ENCODE measurements at places on chromosomes 1 and 21. TPM values are rescaled to one million over a fixed set of nuclear protein-coding genes. Genes with fewer than 3 reads are reported as not detected.

GPR153 gene
- total RNA-seq: 4.8 TPM

SYPL2 gene
- 25.3 TPM for total RNA-seq

S100A2 gene
- total RNA-seq: 2.7 TPM

CA14 gene
- 3.1 TPM for total RNA-seq

MSH4 gene
- 0.25 TPM for total RNA-seq

ADCY10 gene
- 0.22 TPM for total RNA-seq

TNFAIP8L2 gene
- total RNA-seq: 0.88 TPM

CRYBG2 gene
- not detected for total RNA-seq

RAB3B gene
- total RNA-seq: not detected

PLA2G2C gene
- not detected for total RNA-seq

AIM2 gene
- total RNA-seq: 0.41 TPM

DNA sequence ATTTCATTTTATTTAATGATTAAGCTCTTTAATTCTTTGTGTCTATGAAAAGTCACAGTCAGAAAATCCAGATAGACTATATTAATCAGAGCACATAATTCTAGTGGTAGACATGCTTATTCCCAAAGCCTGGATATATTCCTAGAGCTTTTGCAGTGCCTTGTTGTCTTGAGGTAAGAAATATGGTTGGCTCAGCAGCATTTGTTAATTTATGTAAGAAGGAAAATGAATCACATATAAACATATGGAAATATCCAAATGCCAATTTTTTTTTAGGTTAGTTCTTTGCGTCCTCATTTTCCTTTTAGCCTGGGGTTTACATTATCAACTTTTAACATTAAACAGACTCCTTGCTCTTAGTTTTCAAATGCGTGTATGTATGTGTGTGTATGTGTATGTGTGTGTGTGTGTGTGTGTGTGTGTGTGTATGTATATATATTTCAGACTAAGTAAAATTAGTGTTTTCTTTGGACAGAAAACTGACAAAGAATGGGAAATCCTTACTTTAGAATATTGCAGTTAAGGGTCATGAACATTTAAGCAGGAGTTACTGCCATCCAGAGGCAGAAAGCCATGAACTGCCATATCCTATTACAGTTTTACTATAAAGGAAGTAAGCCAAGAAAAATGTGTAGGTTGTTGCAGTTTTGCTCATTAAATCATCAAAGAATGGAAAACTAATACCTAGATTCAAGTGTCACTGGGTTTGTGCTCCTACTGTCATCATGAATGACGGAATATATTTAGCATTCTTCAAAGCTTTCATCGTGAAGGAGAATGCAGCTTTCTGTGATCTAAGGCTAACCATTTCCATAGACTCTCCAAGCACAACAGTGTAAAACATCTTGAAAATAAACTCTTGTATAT is 477.1 kb upstream of the NR5A2 start:
- H3K4me1 ChIP-seq: no peaks in the 10 kb centered on the region
- no peak for DNase-seq
- no peak overlapping the region for H3K27ac ChIP-seq
- H3K4me3 ChIP-seq: no peak overlapping the region
- H3K36me3 ChIP-seq: no peaks in the 10 kb centered on the region
- no peaks in the 10 kb centered on the region for H3K27me3 ChIP-seq

DNA sequence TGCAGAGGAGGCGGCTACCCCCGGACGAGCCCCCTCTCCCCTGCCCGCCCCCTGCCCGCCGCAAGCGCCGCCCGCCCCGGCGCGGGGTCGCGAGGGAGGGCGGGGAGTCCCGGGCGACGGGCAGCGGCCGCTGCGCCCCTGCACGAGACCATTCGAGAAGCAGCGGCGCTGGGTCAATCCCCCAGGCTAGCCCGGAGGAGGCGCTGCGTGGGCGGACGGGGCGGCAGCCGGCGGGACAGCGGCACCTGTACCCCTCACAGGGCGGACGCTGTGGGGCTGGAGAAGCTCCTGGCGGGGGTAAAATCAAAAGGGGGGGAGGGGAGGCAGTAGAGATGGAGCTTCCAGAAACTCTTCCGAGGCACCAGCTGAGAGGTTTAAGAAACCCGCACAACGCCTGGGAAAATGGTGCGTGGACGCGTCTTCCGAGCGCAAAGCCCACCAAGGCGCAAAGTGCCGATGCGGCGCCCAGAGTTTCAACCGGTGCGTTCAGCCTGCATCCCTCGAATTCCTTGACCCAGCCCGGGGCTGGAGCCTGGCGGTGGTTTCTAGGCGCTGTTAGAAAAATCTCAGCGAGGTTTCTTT is at the start of gene PLPPR5:
TSS of gene PLPPR5 (minus strand) at position 1 of the 582 bp plus-strand sequence. CDS start 190 bp downstream, outside the sequence.
- peak within 1 kb of the TSS; percentile 58 for H3K4me3 ChIP-seq
- H3K4me1 ChIP-seq: peaks cover 17% of the 10 kb centered on the region
- no peak within 1 kb of the TSS for H3K27ac ChIP-seq
- H3K27me3 ChIP-seq: peaks cover 94% of the 10 kb centered on the region

GRCh38 chr1:32128479-32128878 is 20.6 kb downstream of the KPNA6 start:
- peaks cover 7% of the 10 kb centered on the region for H3K36me3 ChIP-seq
- peaks cover 44% of the 10 kb centered on the region for H3K4me1 ChIP-seq
- H3K4me3 ChIP-seq: no peak overlapping the region

DNA sequence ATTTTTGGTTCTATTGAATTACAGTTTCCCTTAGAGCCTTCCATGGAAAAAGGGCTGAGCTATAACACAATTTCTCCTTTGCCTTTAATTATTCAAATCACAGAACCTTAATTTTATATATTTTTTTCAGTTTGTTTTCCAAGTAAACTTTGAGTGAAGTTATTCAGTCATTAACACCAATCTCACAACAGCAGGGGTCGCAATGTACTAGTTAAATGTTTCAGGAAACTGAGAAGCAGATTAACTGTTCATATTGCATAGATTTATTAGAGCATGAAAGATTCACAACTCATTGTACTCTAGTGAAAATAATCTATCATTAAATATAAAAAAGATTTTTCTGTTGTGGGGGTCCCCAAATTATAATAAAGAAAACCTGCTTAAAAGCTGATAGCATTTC is 64.1 kb downstream of the KIFAP3 start:
- no peak for DNase-seq
- no peaks in the 10 kb centered on the region for H3K4me1 ChIP-seq
- H3K36me3 ChIP-seq: peaks cover 27% of the 10 kb centered on the region
- no peak overlapping the region for H3K27ac ChIP-seq

DNA sequence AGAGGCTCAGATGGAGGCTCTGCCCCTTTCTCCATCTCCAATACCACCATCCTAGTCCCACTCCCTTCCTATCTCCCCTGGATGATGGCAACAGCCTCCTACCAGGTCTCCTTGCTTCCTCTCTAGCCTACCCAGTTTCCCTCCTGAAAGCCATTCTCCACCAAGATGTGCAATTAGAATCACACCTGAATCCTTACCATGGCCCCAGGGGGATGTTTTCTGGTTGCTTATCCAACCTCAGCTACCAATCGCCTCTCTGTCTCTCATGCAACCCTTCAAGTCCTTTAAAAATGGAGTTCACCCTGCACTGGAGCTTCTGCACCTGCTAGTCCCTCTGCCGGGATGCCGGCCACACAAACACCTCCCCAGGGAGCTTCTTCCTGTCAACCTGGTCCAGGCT is 2.9 kb downstream of the RCAN1 start:
- H3K27me3 ChIP-seq: no peaks in the 10 kb centered on the region
- no peak for DNase-seq
- peaks cover 59% of the 10 kb centered on the region for H3K4me1 ChIP-seq
- no peaks in the 10 kb centered on the region for H3K36me3 ChIP-seq

DNA sequence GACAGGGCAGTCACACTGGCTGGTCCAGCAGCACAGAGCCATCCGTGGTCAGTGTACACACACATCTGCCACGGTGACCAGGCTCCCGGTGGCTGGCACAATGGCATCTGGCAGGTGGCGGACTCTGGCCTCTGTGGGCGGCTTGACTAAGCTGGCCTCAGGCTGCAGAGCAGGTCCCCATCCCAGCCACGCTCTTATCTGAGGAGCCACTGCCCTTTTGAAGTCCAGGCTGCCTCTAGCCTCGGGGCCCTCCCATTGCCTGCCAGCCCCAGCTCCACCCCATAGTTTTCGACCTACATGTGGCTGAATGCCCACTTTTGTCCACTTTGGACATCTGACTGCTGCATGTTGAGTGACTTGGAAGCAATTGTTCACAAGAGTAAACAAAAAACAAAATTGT is 29.9 kb upstream of the EDN2 start:
- peaks cover 35% of the 10 kb centered on the region for H3K4me1 ChIP-seq
- peaks cover 18% of the 10 kb centered on the region for H3K36me3 ChIP-seq
- no peak overlapping the region for H3K27ac ChIP-seq
- no peaks in the 10 kb centered on the region for H3K27me3 ChIP-seq
- H3K4me3 ChIP-seq: no peak overlapping the region

GRCh38 chr1:207181847-207182246 is 77.8 kb downstream of the C4BPA start:
- no peaks in the 10 kb centered on the region for H3K36me3 ChIP-seq
- no peaks in the 10 kb centered on the region for H3K4me1 ChIP-seq
- no peak overlapping the region for H3K27ac ChIP-seq
- H3K4me3 ChIP-seq: no peak overlapping the region
- no peaks in the 10 kb centered on the region for H3K27me3 ChIP-seq

GRCh38 chr1:56584910-56585528 is 5.7 kb upstream of the PLPP3 start:
- H3K4me1 ChIP-seq: peaks cover 7% of the 10 kb centered on the region
- no peaks in the 10 kb centered on the region for H3K36me3 ChIP-seq
- H3K27ac ChIP-seq: no peak overlapping the region
- DNase-seq: no peak
- no peak overlapping the region for H3K4me3 ChIP-seq

- DNase-seq: no peak
- no peak overlapping the region for H3K4me3 ChIP-seq
- H3K36me3 ChIP-seq: no peaks in the 10 kb centered on the region
- H3K27me3 ChIP-seq: no peaks in the 10 kb centered on the region
Measured at GRCh38 chr21:43624339-43624738, 34.9 kb downstream of the HSF2BP start.

DNA sequence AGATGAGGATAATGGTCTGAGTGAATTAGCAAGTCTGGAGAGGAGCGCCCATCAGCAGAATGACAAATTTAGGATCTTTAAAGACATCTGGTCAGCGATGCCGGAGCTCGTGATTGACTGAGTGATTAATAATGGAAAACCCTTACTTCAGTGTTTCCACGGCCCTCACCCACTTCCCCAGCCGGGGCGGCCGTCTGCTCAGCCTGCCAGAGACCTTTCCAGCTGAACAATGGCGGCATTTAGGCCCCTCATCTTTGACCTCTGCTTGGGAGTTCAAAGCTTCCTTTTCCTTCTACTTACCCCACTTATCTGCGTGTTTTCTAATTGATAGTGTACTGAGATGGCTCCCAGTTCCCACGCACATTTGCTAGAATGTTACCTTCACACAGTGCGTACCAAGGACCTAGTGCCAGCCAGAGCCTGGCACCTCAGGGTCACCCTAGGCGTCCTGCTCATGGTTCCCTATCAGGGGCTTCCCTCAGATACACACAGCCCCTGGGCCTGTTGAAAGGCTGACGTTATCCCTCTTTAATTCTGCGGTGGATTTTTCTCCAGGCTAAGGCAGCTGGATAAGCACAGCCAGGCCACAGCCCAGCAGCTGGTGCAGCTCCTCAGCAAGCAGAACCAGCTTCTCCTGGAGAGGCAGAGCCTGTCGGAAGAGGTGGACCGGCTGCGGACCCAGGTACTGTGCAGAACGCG is 232.8 kb downstream of the SDCCAG8 start:
- peaks cover 6% of the 10 kb centered on the region for H3K4me1 ChIP-seq
- H3K36me3 ChIP-seq: peaks cover 14% of the 10 kb centered on the region
- H3K4me3 ChIP-seq: no peak overlapping the region
- DNase-seq: no peak
- H3K27me3 ChIP-seq: no peaks in the 10 kb centered on the region

DNA sequence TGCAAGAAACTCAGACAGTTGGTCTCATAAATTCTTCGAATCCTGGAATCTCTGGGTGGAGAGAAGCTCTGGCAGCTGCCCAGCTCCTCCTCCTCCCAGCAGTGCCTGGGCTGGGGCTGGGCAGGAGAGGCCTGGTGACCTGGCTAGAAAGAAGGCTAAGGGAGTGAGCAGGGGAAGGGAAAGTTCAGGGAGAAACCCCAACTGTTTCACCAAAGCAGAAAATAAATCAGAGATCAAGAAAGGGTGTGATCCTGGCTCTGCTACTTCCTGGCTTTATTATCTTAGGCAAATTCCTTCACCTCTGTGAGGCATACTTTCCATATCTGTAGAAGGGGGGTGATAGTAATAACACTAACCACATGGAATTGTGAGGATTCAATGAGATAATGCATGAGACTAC is 8.8 kb upstream of the COL16A1 start:
- DNase-seq: peak; percentile 50
- H3K27ac ChIP-seq: peak overlapping the region; percentile 99
- H3K36me3 ChIP-seq: no peaks in the 10 kb centered on the region

GRCh38 chr1:147502760-147503159 is 38.5 kb upstream of the BCL9 start:
- no peak overlapping the region for H3K27ac ChIP-seq
- H3K27me3 ChIP-seq: no peaks in the 10 kb centered on the region
- H3K36me3 ChIP-seq: no peaks in the 10 kb centered on the region
- DNase-seq: no peak

- DNase-seq: no peak
- H3K36me3 ChIP-seq: no peaks in the 10 kb centered on the region
- H3K27ac ChIP-seq: no peak overlapping the region
- no peak overlapping the region for H3K4me3 ChIP-seq
- no peaks in the 10 kb centered on the region for H3K4me1 ChIP-seq
- H3K27me3 ChIP-seq: peaks cover 43% of the 10 kb centered on the region
Measured at GRCh38 chr1:111366256-111366655, 61.3 kb downstream of the OVGP1 start.

GRCh38 chr1:178518894-178519293 is 6.0 kb downstream of the TEX35 start:
- no peak overlapping the region for H3K27ac ChIP-seq
- H3K27me3 ChIP-seq: no peaks in the 10 kb centered on the region
- H3K36me3 ChIP-seq: no peaks in the 10 kb centered on the region

DNA sequence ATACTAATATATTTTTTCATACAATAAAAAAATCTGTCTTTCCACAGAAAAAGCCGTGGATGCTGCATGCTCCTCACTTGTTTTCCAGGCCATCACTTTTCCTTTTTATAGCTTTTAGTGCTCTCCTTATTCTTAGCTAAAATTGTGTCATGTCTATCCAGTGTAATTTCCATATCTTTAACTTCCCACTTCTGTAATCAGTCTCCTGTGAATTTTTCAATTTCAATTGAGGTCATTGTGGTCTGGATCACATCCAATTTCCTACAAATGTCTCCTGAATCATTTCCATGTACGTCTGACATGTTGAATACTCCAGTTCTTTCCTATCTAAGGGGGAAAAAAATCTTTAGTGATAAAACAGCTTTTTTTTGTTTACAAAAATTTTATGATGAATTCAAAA is 838.2 kb upstream of the B3GALT2 start:
- H3K27me3 ChIP-seq: no peaks in the 10 kb centered on the region
- H3K27ac ChIP-seq: no peak overlapping the region
- DNase-seq: no peak

DNA sequence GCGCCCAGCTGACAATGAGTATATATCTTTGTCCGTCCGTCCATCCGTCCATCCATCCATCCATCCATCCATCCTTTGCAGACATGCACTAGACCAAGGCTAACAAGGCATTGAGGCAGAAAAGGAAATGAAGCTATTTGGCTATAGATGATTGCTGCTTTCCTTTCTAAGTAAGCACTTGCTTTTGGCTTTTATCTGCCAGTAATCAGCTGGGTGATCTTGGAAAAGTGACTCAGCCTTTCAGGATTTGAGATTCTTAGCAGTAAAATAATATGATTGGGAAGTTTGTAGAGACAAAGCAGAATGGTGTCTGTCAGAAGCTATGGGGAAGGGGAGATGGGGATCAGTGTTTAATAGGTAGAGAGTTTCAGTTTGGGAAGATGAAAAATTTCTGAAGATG is 22.7 kb downstream of the ZFYVE9 start:
- H3K27ac ChIP-seq: no peak overlapping the region
- peaks cover 11% of the 10 kb centered on the region for H3K4me1 ChIP-seq
- H3K27me3 ChIP-seq: no peaks in the 10 kb centered on the region
- DNase-seq: no peak
